ENCODE measurements at places on chromosomes 12 and 14. TPM values are rescaled to one million over a fixed set of nuclear protein-coding genes. Genes with fewer than 3 reads are reported as not detected.

Gene ALDH1L2
- 13.2 TPM for total RNA-seq

Gene SLC38A4
- total RNA-seq: 0.23 TPM

Gene EID3
- total RNA-seq: 3.4 TPM

Gene PLEKHH1
- 0.95 TPM for total RNA-seq

Gene MYF5
- not detected for total RNA-seq

Gene NANOG
- 0.51 TPM for total RNA-seq

Gene A2M
- 3.5 TPM for total RNA-seq

Gene FOXG1
- total RNA-seq: 0.44 TPM

Gene KCNA1
- 0.72 TPM for total RNA-seq

Gene BMP4
- total RNA-seq: 0.46 TPM

Gene GLT8D2
- total RNA-seq: 0.41 TPM

Gene PLEKHD1
- not detected for total RNA-seq

Gene NAA30
- 13.9 TPM for total RNA-seq

Gene OTX2
- 0.27 TPM for total RNA-seq

Gene OR6C65
- not detected for total RNA-seq

Gene SERPINA3
- total RNA-seq: 2.6 TPM

All from GM12878 (cell line).